ENCODE measurements at places on chromosomes 1 and 21.

DNA sequence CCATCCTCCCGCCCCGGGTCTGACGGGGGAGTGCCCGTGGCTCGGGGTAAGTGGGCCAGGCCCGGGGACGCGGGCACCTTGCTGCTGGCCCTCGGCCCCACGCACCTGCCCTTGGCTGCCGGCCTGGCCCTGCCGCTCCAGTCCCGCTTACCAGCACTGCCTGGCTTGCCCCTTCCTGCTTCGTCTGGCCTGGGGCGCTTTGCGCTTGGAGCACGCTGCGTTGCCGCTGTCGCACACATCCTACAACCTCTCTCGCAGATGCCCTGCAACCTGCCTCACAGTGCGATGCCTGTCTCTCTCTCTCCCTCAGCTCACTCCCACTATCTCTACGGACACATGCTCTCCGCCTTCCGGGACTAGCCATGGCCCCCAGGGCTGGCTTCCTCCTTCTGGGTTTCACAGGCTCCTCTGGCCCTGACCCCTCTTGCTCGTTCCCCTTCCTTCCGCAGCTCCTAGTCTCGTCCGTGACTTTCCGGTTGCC lies 9.7 kb downstream of the MYOG start:
- DNase-seq: no peak

DNA sequence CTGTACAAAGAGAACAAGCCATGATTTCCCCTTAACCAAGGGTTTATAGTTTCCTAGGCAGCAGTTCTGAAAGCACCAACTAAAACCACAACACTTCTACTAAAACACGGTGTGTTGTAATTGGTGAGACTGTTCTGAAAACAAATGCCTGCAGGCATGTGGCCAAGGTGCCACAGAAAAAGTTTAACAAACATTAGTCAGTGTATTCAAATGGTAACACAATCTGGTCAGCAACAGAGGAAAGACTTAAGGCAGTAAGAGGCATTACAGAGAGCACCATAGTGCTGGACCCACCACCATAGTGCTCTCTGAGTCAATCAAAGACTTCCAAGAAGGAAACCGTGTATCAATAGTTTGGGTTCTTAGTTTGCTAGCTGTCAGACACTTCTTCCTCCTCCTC lies 16.7 kb downstream of the SNIP1 start:
- DNase-seq: no peak

- no peak for DNase-seq
These were observed 30.3 kb upstream of the ANGPTL7 start for GRCh38 chr1:11158720-11159321.

DNA sequence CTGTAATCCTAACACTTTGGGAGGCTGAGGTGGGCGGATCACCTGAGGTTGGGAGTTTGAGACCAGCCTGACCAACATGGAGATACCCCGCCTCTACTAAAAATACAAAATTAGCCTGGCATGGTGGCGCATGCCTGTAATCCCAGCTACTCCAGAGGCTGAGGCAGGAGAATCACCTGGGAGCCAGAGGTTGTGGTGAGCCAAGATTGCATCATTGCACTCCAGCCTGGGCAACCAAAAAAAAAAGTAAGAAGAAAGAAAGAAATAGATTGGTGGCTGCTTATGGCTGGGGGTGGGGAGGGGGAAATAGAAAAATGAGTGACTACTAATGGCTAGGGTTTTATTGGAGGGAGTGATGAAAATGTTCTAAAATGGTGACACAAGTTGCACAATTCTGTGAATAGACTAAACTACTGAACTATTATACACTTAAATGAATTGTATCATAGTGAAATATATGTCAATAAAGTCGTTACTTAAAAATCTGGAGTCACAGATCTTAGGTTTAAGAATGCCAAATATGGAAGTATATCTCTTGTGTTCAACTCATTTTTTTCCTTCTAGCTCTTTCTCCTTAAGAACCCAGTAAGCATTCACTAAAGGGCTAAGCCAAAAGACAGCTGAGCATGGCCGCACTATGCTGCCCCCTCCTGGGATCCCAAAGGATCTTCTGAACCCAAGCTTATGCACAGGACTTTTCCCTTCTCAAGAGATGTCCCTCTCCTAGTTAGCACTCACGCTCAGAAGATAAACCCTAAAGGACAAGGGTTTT lies 3.2 kb upstream of the NPL start:
- no peak for DNase-seq

DNA sequence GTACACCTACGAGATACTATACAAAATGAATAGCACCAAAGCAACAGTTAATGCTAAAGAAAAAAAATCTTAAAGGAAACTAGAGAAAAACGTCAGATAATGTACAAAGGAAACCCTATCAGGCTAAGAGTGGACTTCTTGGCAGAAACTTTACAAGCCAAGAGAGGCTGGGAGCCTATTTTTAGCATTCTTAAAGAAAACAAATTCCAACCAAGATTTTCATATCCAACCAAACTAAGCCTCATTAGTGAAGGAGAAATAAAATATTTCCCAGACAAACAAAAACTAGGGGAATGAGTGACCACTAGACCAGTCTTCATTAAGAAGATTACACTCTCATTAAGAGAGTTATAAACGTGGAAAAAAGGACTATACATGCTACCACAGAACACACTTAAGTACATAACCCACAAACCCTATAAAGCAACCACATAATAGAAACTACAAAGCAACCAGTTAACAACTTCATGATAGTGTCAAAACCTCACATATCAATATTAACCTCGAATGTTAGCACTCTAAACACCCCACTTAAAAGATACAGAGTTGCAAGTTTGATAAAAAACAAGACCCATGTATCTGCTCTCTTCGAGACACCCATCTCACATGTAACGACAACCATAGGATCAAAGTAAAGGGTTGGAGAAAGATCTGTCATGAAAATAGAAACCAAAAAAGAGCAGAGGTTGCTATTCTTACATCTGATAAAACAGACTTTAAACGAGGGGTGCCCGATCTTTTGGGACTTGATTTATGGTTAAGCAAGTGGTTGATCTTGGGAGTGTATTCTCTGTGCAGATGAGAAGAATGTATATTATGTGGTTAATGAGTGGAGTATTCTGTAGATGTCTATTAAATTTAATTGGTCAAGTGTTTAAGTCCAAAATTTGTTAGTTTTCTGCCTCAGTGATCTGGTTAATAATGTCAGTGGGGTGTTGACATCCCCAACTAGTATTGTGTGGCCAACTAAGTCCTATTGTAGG lies 1301.4 kb downstream of the PLA2G4A start:
- DNase-seq: no peak

GRCh38 chr1:202162047-202162417 lies 1.6 kb upstream of the PTPN7 start:
- no peak for DNase-seq

GRCh38 chr1:205792481-205792881 lies 17.2 kb upstream of the RAB29 start:
- DNase-seq: no peak

DNA sequence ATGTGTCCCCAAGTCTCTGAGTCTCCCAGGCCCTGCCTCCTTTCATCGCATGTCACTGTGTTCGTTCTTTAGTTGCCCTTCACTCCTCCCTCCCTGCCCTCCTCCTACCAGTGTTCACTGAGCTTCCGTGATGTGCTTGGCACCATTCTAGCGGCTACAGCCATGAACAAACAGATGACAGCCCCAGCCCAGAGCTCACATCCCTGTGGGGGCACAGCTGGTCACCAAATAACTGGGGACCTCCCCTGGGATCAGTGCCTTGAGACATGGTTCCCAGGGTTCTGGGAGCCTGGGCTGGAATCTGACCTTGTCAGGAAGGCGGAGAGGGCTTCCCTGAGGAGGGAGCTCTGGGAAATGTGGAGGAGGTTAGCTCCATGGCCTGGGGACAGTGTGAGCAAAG lies 320.7 kb downstream of the PTPRU start:
- DNase-seq: no peak

GRCh38 chr1:53076165-53076564 lies 14.2 kb downstream of the PODN start:
- no peak for DNase-seq

Measured in GM18507 (cell line).